ENCODE measurements at places on chromosomes 3 and 15.
A peak's percentile ranks its signal among the peaks of the same experiment; 100 is the strongest.

- peak; percentile 29 for DNase-seq
Measured at GRCh38 chr3:11607816-11608215, 35.9 kb downstream of the VGLL4 start.

DNA sequence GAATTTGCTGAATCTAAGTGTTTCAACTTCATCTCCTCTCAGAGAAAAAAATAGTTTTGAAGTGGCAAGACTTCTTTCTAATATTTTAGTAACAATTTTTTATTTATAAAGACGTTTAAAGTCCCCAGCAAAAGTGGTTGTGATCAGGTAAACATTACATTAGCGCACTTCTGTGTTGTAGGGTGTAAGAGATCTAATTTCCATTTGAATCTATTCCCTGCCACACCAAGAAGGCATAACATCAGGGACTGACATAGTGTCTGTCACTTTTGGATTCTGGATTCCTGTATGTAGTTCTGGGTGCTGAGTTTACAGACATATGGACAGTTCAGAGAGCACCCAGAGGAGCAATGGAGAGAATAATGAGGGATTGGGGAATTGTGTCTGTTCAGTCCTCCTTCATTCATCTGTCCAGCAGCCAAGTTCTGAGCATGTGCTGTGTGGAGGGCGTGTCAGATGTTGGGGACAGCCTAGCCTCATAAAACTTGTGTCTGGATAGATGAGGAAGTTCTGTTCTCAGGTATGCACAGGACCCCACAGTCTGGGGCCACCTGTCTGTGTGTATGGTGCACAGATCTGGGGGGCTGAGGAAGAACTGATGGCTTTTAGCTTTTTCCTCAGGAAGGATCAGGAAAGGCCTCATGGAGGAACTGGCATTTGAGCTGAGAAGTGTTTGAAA lies 65.6 kb downstream of the MAP2K5 start:
- no peak for DNase-seq

DNA sequence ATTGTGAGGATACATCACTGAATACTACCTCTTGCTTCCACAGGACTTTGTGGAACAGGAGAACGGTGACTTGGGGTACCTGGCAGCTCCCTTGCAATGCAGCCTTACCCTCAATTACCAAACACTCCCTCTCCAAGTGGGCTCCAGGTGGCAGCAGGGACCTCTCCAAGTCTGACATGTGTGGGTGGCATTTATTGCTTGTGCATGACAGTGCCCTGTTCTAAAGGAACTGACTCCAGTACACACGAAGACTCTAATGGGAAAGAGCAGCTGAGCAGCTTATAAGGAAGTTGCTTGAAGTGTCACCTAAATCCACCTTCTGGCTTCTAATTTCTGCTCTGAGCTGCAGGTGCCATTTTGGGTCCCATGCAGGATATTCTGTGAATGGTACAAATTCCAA lies 174.1 kb upstream of the SLCO3A1 start:
- peak; percentile 17 for DNase-seq

DNA sequence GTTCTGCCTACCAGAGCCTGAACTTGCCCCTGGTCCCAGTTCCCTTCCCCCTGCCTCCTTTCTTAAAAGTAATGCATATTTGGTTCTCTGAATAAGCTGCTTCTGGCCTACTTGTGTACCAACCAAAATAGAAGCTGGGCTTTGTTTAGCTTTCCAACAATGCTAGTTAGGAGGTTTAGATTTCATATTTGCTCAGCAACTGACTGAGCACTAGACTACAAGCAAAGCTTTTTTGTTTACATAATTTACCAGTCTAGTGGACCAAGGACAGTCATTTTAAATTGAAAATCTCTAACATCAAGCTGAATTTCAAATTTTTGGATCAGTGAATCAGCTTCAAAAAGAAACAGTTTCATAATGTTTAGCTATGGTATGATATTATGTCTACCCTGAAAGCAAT lies 331.2 kb downstream of the ULK4 start:
- DNase-seq = no peak

DNA sequence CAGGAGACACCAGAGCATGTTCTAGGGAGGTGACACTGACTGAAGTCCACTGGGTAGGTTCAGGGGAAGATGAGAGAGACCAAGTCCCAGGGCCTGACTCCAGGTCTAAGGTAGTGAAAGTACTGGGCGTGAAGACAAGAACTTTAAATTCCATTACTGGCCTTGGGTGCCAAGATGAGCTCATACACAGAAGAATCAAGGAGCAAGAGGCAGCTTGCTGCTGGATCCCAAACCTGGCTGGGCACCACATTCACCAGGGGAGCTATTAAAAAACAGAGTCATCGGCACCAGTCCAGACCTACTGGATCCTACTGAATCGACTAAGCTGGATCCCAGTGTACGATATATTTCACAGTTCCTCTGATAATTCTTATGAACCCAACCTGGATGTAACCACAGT lies 42.1 kb upstream of the ATG7 start:
- no peak for DNase-seq

GRCh38 chr15:70504299-70504951 lies 258.9 kb downstream of the UACA start:
- peak; percentile 62 for DNase-seq

DNA sequence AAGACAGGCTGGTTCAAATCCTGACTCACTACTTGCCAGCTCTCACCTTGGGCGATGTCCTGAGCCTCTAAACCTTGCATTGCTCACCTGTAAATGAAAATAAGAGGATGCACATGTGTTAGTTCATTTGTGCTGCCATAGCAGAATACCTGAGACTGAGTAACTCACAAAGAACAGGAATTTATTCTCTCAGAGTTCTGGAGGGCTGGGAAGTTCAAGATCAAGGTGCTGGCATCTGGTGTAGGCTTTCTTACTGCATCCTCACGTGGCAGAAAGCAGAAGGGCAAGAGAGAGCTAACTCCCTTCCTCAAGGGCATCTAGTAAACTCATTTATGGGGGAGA lies 222.7 kb downstream of the MTHFS start:
- no peak for DNase-seq

DNA sequence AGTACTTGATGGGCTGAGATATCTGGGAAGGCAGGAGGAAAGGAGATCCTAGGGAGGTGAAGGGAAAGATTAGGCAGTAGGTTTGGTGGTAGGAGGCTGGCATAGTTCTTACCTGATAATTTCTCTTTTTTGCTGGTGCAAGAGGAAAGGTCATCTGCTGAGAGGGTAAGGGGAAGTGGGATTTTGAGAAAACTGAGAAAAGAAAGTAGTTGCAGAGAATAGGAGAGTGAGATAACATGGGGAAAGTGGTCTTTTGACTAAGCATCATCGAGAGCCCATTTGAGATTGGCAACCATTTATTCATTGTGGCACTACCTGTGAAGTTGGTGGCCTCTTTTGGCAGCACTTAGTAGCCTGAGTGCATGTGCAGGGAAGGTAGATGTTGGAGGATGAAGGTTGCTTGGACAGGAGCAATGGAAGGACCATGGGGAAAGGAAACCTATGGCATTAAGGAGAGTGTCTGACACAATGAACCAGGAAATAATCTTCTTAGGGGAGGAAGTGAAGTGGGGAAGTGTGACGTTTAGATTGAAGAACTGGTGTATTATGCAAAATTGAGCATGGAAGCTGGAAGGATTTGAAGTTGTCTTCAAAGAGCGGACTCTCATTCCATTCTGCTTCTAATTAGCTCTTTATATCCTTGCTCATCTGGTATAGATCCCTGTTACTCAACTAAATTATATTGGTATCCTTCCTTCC lies 21.9 kb upstream of the USP13 start:
- DNase-seq = no peak

DNA sequence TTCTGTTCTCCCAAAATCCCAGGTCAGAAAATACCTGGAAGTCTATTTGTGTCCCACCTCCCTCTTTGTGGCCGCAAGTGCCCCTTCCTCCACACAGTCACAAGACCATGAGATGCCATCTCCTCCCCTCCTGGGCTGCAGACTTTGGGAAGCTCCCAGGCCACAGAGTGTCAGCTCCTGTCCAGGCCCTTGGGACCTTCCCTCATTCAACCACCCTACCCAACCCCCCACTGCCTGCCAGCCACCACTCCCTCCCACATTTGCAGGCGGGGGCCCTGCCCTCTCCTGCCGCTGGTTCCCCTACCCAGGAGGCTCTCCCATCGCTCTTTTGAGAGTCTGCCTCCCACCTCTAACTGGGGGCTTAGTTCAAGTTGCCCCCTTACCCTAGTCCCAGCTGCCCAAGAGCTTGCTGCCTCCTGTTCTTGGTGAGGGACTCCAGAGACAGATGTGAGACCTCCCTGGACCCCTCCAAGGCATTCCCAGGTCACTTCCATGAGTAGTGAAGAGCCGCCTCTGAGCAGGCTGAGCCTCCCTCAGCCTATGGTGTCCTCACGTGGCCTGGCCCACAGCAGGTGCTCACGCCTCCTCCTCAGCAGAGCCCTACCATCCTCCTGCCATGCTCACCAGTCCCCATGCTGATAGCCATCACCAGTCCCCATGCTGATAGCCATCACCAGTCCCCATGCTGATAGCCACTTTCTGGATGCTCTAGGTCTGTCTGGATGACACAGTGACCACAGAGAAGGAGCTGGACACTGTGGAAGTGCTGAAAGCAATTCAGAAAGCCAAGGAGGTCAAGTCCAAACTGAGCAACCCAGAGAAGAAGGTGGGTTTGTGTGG lies 15.9 kb upstream of the STAB1 start:
- DNase-seq = no peak

GRCh38 chr15:55741833-55742497 lies 987 bp downstream of the PRTG start:
- peak; percentile 25 for DNase-seq

GRCh38 chr3:157913741-157914150 lies 192.5 kb downstream of the SHOX2 start:
- DNase-seq = no peak

DNA sequence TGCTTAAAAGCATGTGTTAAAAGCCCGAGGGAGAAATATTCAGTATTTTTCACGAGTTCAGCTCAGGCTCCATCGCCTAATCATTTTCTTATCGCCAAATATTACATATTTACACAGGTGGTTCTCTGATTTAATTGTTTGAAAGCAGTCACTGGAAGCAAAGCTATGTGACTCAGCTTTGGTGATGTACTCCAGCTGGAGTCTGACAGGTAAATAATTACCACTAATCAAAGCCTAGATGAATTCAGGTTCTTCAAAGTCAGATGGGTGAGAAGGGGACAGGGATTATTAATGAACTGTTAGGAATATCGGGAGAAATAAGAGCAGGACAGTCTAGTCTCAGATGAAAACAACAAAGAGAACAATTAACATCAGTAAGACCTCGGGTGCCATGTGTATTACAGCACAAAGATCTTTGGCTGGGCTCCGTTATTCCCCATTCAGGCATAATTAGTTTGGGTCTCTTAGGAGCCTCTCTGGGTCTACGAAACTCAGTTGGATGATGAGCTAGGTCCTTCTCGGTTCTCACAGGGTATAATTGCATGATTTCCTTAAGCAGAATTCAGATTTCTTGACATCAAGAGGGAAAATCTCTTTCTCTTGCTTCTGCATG lies 331.7 kb upstream of the ADAMTS9 start:
- DNase-seq = no peak

GRCh38 chr3:101667844-101668243 lies 9.1 kb downstream of the ZBTB11 start:
- DNase-seq = no peak

DNA sequence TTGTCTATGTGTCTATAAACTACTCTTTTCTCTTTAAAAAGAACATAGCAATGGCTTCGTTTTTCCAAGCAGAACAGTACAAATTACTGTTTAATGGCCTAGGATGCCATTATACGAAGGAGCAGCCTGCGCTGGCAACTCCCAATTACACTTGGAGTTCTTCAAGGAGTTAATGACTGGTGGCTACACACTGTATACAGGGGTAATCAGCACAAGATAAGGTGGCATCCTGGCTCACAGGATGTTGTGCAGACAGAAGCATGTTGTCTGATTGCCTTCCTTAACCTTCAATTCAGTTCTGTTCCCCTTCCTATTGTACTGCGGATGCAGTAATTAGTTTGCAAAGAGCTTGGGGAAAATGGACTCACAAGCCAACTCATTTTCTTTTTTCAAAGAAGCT lies 250.7 kb upstream of the ROBO2 start:
- no peak for DNase-seq

- peak; percentile 19 for DNase-seq
Measured at GRCh38 chr15:75076277-75076676, 52.9 kb downstream of the PPCDC start.

DNA sequence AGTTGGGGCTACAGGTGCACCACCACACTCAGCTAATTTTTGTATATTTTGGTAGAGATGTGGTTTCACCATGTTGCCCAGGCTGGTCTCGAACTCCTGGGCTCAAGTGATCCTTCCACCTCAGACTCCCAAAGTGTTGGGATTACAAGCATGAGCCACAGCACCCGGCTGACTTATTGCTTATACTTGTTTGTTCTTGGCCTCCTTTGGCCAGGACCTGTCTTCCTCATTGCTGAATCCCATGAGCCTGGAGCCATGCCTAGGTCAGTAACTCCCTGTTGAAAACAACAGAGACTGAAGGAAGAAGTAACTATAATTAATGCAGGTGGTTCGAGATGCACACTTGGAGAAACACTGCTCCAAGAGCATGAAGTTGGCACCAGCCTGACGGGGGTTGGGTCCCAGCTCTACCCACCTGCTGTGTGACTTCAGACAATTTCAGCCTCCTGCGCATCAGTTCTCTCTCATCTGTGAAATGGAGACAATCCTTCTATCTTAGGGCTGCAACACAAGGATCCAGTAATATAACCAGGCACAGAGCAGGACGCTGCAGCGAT lies 38.9 kb downstream of the CPN2 start:
- DNase-seq = no peak

GRCh38 chr3:149790268-149790667 lies 2.1 kb downstream of the ANKUB1 start:
- DNase-seq = no peak

DNA sequence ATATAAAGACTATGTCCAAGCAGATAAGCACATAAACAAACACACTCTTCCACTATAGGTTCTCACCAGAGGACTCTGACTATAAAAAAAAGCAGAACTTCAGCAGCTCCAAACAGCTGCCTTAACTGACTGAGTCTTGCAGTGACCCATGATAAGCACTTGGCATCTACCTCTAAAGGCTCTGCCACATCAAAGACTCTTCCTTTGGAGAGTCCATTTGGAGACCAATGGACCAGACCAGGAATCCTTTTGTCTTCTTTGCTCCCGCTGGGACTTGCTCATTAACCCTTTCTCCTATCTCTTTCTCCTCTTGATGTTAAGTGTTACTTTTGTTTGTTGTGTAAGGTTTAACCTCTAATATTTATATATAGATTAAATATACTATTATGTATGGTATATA lies 424.1 kb downstream of the RSL24D1 start:
- no peak for DNase-seq

- DNase-seq = peak; percentile 59
Measured at GRCh38 chr3:176814285-176814684, 383.0 kb downstream of the TBL1XR1 start.
